ENCODE measurements at places on chromosomes 13 and 19. TPM values are rescaled to one million over a fixed set of nuclear protein-coding genes. Genes with fewer than 3 reads are reported as not detected.

The ZNF625 gene
- 2.7 TPM for total RNA-seq

The MATK gene
- 1.4 TPM for total RNA-seq

The TNNT1 gene
- total RNA-seq = not detected

The ZNF57 gene
- total RNA-seq = 3.0 TPM

The IGFL2 gene
- total RNA-seq = not detected

The NCLN gene
- 48.0 TPM for total RNA-seq

The AKAP8L gene
- 142 TPM for total RNA-seq

The SCEL gene
- total RNA-seq = not detected

The ZSWIM4 gene
- total RNA-seq = 4.5 TPM

The CKM gene
- not detected for total RNA-seq

The PCP2 gene
- total RNA-seq = 2.4 TPM

The WDR87 gene
- total RNA-seq = not detected

The LPAR2 gene
- total RNA-seq = 120 TPM

The DOHH gene
- total RNA-seq = 3.5 TPM

The SEMA6B gene
- not detected for total RNA-seq

The KLK13 gene
- total RNA-seq = not detected

The PSG3 gene
- 0.42 TPM for total RNA-seq

The CACNG8 gene
- not detected for total RNA-seq

The EDNRB gene
- not detected for total RNA-seq

The MICU2 gene
- total RNA-seq = 45.5 TPM

The GJA3 gene
- total RNA-seq = not detected

The FCAR gene
- total RNA-seq = not detected

The SAMD1 gene
- 24.1 TPM for total RNA-seq

The MEIOSIN gene
- not detected for total RNA-seq

The TIMM29 gene
- total RNA-seq = 21.8 TPM

The IL11 gene
- not detected for total RNA-seq

The METTL21C gene
- total RNA-seq = not detected

The TMEM59L gene
- total RNA-seq = not detected

The PRSS57 gene
- total RNA-seq = 3.3 TPM

The TBXA2R gene
- total RNA-seq = 1.7 TPM

The PSG11 gene
- not detected for total RNA-seq

The ATP4B gene
- total RNA-seq = not detected

The ZNF534 gene
- total RNA-seq = not detected

The MYBPC2 gene
- total RNA-seq = 0.49 TPM

The PLA2G4C gene
- total RNA-seq = 3.5 TPM
